ENCODE measurements at places on chromosomes 16 and 17. TPM values are rescaled to one million over a fixed set of nuclear protein-coding genes. Genes with fewer than 3 reads are reported as not detected.

DNA sequence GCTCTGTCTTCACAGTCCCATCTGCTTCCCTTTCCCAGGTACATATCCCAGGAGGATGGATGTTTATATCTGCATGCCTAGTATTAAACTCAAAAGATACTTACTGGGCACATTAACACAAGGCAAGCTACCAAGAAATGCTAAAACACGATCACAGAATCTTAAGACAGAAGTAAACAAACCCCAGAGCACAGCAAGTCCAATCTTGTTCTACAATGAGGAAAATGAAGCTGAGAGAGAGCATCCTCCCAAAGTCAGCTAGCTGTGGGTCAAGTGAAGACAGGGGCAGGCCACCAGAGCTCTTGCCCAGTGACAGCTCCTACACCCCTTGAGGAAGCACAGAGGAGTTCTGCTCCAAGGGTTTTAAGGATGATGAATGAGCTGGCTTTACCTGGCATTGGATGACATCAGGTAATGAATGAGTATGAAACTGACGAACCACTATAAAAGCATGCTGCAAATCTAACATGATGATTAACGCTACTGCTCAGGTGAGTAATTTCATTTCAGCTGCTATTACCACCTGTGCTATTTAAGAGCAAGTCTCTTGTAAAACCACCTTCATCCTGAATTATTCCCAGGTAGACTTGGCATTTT lies 20.3 kb downstream of the XPO6 start:
- DNase-seq, result no peak

Gene NDE1
- total RNA-seq, result 39.3 TPM

Gene PRAC2
- not detected for total RNA-seq

- DNase-seq, result no peak
These were observed 254.5 kb downstream of the FTO start for GRCh38 chr16:53958341-53958880.

DNA sequence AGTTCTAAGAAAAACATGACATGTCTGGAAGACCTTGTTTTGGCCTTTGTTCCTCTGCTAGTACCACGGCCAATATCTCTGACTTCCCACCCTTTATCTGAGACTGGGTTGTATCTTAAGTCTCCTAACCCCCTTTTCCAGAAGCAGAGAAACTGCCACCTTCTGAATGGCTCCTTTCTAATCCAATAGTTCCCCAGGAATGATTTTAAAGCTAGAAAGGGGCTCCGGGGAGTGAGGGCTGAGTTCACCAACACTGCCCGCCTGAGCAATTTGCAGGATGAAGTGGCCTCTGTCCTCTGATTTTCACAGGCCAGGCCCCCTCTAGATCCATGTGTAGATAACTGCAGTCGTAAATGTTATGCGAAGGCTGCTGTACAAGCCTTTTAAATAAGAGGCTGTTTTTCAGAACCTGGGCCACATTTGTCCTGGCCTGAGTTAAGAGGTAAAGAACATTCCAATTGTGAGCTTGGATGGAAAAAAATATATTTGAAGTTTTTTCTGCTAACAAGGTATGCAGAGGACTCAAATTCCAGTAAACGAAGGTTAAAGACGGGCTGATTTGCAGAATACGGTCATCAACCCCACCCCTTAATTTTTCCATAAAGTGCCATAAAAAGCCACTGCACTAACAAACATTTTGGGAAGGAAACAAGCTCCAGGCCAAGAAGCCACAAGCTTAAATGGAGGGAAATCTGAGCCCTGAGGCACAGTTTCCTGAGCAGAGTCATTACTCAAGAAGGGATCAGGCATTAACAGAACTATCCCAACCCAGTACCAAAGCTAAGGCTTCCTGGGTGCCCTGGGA lies 117.0 kb upstream of the MAF start:
- DNase-seq, result no peak

DNA sequence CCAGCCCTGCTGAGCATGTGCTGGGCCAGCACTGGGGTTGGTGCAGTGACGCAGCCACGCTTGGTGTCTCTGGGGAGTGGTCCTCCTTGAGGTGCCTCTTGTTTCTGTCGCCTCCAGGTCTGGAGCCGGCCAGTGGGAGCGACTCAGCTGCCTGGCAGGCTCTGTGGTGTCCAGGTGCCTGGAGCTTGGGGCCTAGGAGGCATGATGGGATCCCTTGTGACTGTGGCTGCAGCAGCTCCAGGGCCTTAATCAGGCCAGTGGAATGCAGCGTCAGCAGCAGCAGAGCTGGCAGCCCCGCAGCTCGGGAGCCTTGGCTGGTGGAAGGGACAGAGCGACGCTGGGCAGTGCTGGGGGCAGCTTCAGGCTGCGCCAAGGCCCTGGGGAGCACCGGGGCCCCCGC lies 74.7 kb upstream of the CIBAR2 start:
- no peak for DNase-seq

DNA sequence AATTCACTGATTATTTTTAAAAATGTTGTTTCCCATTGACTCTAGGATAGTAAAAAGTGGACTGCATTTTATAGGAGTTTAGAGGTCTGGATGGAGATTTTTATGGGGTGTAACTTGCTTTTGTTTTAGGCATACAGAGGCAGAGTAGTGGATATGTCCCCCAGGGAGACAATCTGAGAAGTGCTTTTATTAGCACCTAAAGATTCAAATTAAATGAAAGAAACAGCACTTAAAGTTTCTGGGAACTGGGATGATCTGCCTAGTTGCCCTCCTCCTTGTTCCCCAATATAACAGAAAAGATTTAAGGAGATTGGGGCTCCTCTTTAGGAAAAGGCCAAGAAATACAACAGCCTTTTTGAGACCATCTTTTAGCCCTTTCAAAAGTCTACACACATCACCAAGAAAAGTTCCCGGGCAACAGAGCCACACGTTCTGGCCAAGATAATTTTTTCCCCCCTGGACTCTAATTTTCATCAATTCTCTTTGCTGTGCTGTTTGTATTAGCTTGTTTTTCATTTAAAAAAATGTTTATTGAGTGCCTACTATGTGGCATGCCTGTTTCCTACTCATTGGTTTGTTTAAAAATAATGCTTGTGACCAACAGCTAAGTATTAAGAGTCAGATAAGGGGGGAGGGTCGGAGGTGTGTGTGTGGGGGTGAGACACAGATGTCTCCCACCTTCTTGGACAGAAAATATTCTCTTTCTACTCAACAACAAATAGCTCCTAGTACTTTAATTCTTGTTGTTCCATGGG lies 2.5 kb upstream of the IGF2BP1 start:
- no peak for DNase-seq

DNA sequence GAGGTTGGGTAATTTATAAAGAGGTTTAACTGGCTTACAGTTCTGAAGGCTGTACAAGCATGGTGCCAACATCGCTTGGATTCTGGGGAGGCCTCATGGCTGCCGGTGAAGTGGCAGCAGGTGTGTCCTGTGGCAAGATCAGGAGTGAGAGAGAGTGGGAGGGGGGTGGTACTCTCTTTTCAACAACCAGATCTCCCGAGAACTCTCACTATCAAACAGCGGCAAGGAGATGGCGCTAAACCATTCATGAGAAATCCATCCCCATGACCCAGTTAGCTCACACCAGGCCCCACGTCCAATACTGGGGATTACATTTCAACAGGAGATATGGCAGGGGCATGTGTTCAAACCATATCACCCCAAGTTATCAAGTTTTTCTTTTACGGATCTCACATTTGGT lies 44.0 kb upstream of the CBX4 start:
- no peak for DNase-seq

Gene TPPP3
- total RNA-seq, result 5.1 TPM
